ENCODE measurements at places on chromosomes 12 and 14.

DNA sequence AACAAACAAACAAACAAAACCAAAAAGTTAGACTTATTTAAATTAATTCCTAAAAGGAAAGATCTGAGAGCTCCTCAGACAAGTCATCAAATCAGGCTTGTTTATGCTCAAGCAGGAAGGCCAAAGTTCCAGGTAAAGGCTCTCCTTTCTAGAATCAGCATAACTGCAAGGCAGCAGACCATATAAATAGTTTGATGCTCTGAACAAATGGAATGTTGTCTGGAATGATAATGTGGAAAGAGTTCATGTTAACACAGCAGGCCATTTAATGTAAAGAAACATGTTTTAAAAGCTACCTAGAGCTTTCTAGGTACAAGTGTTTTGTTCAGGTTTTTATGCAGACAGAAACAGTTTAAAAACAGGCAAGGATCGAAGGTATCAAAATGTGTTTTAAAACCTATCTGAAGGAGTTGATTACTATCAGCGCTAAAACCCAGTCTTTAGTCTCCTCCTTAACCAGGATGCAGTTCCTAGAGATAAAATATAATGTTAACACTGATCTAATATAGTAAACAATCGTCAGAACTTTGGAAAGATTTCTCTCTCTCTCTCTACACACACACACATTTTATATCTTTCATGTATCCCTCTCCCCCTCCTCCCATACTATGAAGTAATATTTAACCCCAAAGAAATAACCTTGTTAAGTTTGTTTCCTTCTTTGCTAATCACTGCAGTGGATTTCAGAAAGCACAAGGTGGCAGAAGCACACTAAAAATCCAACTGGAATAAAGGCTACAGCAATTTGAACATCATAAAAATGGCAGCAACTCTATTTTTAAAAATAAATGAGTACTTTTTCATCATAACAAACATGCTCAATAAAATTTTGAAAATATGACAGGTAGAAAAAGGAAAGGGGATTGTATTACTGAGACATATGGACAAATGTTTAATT, 135.5 kb downstream of the PAWR start:
- DNase-seq: no peak

DNA sequence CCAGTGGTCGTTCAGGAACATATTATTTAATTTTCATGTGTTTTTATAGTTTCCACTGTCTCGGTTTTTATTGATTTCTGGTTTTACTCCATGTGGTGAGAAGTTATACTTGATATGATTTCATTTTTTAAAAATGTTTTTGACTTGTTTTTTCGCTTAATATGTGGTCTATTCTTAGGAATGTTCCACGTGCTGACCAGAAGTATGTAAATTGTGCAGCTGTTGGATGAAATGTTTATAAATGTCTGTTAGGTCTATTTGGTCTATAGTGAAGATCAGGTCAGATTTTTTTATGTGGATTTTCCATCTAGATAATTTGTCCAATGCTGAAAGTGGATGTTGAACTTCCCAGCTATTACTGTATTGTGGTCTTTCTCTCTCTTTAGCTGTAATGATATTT, 433.8 kb upstream of the MIS18BP1 start:
- DNase-seq: no peak

DNA sequence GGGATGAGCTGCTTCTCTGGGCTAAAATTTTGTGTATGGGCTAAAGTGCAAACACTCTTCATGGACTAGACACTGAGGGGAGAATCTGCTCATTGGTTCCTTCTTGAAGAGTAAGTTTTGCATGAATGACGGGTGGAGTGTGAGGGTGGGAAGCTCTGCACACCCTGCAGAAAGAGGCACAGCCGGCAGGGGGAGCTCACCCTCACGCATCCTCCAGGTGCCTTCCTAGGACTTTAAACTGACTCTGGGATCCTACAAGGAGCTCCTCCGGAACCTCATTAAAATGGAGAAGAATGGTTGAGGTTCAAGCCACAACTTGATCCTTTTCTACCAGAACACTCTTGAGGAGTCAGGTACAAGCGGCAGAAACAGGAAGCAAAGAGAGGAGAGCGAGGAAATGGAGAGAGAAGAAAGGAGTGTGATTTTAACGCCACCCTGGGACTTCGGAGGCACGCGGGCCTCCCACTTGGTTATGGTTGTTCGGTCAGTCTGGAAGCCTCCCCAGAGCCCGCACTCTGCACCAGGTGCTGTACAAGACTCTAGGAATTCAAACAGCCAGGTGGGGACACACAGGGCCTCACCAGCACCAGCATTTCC, 87.5 kb downstream of the SETD3 start:
- DNase-seq: peak; percentile 44

GRCh38 chr12:27112871-27113270, 30.5 kb upstream of the C12orf71 start:
- no peak for DNase-seq

GRCh38 chr14:104353921-104354701, 215.7 kb downstream of the KIF26A start:
- no peak for DNase-seq

GRCh38 chr12:53983950-53984572, 885 bp upstream of the HOXC10 start:
- DNase-seq: no peak

DNA sequence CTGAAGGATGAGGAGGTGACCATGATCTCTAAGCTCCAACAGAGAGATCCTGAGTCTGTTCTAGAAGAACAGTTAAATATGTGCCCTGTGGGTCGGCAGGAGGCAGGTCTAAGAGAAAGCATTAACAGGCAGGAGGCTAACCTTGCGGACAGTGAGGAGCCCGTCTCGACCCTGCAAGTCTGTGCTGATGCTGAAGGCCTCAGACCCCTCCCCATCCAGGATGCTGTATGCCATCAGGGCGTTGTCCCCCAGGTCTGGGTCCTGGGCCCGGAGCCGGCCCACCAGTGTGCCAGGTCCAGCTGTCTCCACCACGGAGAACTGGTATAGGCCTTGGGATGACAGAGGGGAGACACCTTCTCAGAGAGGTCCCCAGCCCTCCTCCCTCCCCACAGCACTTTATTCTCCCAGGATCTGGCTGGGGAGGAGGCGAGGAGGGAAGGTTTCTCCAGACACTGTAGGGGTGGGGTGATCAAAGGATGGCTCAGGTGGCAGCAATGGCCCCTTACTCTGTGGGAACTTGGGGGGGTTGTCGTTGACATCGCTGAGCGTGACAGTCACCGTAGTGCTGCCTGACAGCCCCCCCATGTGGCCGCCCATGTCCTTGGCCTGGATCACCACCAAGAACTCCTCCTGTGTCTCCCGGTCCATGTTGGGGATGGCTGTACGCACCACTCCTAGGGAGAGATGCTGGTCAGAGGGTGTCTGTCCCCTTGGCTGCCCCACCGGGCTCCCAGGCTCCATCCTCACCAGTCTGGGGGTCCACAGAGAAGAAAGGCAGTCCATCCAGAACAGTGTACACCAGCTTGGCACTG, 3.1 kb downstream of the CDH24 start:
- peak; percentile 60 for DNase-seq

- no peak for DNase-seq
Observed at GRCh38 chr12:11959117-11959823, 111.5 kb upstream of the BCL2L14 start.

- no peak for DNase-seq
Observed at GRCh38 chr14:64474041-64474440, 8.7 kb downstream of the AKAP5 start.

- DNase-seq: peak; percentile 51
Observed at GRCh38 chr12:104462931-104463339, 6.2 kb downstream of the CHST11 start.

DNA sequence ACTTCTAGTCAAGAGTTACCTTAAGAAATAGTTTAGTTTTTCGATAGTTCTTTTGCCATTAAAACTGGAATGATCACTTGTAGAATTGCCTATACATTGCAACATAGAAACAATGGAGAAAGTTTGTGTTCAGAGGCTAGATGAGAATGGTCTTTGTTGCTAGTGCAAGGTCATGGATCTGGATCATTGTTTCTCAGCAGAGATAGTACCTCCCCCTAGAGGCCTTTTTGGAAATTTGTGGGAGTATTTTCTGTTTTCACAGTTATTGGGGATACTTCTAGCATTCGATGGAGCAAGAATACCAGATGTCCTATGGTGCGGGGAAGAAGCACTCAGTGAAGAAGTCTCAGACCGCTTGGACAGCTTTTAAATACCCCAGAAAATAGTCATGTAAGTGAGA, 138.8 kb upstream of the HMGA2 start:
- DNase-seq: no peak

- no peak for DNase-seq
Observed at GRCh38 chr12:6346235-6346832, 4.5 kb upstream of the TNFRSF1A start.

- no peak for DNase-seq
Observed at GRCh38 chr12:77847060-77847541, 16.4 kb downstream of the NAV3 start.

GRCh38 chr12:11653215-11653753, 3.8 kb downstream of the ETV6 start:
- DNase-seq: peak; percentile 55

DNA sequence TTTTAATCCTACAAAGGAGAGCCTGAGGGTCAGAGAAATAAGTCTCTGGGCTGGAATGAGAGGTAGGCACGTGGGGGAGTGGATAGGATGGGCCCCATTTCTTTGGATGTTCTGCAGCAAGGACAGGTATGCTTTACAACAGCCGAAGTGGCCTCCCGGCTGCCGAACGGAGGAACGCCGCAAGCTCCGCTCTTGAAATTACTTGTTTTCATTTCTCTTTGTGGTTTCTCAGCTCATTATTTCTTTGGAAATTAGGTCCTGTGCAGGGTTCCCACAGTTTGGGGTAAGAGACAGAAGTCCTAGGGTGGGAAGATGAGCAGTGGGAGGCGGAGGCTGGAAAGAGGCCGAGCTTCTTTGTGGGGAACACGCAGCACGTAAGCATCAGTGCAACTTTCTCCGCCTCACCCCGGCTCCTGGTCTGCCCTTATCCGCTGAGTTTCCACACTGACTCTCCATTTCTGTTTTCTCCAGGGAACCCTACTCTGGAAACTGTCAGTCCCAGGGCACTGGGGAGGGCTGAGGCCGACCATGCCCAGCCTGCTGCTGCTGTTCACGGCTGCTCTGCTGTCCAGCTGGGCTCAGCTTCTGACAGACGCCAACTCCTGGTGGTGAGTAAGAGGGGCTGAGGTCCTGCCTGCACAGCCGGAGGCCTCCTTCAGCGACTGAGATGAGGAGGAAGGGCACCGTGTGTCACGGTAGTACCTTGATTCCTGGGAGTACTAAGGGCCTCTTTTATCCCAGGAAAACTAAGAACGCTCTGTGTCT, 2.0 kb downstream of the WNT5B start:
- no peak for DNase-seq

DNA sequence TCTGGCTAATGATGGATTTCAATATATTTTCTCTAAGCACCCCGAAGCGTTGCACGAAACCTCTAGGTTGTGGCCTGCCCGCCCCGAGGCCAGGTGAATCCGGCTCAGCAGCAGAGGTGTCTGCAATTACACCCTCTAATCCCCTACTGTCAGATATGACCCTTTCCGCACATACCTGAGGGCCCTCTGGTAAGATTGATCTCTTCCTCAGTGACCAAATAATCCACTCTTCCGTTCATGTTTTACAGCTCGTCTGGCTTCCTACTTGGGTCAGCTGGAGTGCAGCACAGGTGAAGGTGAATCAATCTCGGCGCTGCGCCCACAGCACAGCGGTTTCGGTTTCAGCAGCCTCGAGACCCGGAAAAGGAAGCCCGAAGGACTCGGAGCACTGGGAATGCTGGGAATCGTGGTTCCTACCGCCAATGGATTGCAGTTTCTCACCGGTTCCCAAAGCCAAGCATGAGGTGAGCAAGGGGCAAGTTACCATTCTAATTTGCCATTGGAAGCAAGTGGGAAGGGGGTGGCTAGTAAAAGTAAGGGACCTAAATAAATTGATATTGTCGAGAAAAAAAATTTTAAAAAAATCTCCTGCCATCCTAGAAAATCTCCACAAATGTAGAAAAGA, at the start of gene SYNJ2BP:
Gene SYNJ2BP (minus strand): TSS at position 366 of the 625 bp plus-strand sequence. CDS start 127 bp downstream, at position 239.
- peak; percentile 57 for DNase-seq

DNA sequence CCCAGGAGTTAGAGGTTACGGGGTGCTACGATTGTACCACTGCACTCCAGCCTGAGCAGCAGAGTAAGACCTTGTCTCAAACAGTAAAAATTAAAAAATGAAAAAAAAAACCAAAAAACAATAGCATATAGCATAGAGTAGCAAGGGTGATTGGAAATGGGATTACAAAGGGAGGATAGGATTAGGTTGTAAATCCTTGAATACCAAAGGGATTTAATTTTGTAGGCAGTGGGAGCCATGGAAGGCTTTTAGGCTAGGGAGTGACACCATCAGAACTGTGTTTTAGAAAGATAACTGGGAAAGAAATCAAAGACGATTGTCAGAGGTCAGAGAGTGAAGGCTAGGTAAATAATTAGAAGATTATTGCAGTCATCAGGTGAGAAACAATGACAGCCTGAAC, 2.8 kb upstream of the SGPP1 start:
- no peak for DNase-seq

DNA sequence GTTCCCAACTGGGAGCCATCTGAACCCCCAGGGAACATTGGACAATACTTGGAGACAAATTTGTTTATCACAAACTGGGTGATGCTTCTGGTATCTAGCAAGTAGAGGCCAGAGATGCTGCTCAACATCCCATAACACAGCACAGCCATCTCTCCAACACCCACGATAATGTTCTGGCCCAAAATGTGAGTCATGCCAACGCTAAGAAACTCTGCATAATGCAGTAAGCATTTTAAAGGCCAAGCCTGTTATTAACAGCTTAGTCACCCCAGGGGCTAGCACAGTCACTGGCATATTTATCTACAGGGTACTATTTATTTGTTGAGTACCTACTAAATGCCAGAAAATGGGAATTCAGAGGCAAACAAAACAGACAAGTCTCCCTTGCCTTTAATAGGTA, 873.1 kb upstream of the TMEM132C start:
- no peak for DNase-seq

DNA sequence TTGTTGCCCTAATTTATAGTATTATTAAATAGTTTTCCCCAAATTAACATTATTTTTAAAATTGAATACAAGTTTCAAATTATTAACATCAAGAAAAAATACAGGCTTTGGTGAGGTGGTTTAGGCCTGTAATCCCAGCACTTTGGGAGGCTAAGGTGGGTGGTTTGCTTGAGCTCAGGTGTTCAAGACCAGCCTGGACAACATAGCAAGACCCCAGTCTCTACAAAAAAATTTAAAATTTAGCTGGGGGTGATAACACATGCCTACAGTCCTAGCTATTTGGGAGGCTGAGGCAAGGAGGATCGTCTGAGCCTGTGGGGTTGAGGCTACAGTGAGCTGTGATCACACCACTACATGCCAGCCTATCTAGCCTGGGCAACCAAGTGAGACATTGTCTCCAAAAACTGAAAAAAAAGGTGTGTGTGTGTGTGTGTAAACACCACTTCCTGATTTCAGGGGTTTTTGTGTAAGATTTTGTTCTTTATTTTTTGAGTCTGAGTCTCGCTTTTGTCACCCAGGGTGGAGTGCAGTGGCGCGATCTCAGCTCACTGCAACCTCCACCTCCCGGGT, 3.9 kb upstream of the DNAL1 start:
- no peak for DNase-seq

- DNase-seq: no peak
Observed at GRCh38 chr12:83536496-83536895, 849.8 kb downstream of the TMTC2 start.

- no peak for DNase-seq
Observed at GRCh38 chr12:80766897-80767296, 50.2 kb downstream of the MYF5 start.

- DNase-seq: no peak
Observed at GRCh38 chr12:88553941-88554658, 26.2 kb downstream of the KITLG start.

Measured in stimulated activated naive CD8-positive, alpha-beta T cell treated with anti-CD3 and anti-CD28 coated beads, Interleukin-15, Interleukin-2, amounts not matched to agents 100 U/mL and 50 U/mL, for 24 hours (primary cell).